ENCODE measurements at places on chromosomes 12 and 14.

GRCh38 chr14:73216030-73216429 is 21.3 kb upstream of the PAPLN start:
- no peak for DNase-seq

DNA sequence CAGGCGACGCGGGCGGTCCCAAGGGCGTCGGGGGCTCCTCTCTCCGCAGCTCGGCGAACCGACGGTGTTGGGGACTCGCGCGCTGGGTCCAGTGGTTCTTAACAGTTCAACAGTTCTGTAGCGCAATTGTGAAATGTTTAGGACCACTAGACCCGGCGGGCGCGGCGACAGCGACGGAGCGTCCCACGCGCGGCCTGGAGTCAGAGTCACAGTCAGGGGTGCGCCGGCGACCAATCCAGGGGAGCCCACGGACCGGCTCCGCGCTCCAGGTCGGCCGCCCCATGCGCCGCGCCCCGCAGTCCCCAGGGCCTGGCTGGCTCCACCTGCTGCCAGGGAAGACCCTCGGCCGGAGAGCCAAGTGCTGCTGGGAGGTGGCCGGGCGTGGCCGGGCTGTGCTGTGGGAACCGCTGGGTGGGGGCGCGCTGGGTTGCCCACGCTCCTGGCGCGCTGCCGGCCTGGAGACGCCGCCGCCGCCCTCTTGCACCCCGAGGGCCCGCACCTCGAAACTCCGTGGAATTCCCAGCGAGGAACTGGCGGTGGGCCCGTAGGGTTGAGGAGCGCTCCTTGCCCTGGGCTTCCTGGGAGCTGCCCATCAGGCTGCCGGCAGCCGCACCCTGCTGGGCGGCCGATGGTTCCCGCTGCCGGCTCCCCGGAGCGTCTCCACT is 20.9 kb upstream of the KIF26A start:
- no peak for DNase-seq

DNA sequence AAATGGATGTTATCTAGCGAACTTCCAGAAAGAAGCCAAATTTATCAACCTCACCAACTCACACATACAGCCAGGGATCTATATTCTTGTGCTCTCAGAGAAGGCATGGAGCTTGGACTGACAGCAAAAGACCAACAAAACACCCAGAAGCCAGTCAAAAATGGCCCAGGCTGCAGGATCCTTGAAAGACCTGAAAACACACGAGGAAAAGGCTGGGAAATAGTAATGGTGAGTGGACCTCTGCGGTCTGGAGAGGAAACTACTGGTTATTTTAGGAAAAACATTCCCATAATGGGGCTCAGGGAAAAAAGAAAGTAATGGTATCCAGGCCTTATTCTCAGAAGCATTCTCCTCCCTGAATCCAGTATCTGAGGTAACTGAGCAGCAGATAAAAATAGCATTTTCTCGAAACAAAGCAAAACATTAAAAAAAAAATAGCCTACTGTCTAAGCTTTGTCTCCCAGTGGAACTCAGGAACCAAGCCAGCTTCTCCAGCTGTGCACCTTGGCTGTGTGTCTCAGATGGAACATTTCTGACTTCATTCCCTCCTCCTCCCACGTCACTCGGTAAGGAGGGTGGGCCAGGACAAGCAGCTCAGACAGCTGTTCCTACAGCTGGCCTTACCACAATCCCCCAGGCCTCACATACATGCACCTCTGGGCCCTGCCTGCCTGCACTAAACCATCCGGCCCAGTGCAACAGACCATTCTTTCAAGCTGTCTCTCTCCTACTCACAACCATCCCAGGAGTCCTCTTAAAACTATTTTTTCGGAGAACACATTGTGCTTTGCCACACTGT is 249.9 kb downstream of the DAD1 start:
- DNase-seq, result no peak

GRCh38 chr14:54010981-54011380 is 54.4 kb upstream of the BMP4 start:
- DNase-seq, result no peak

- no peak for DNase-seq
These were observed 2.5 kb upstream of the LRIG3 start for GRCh38 chr12:58922849-58923248.

DNA sequence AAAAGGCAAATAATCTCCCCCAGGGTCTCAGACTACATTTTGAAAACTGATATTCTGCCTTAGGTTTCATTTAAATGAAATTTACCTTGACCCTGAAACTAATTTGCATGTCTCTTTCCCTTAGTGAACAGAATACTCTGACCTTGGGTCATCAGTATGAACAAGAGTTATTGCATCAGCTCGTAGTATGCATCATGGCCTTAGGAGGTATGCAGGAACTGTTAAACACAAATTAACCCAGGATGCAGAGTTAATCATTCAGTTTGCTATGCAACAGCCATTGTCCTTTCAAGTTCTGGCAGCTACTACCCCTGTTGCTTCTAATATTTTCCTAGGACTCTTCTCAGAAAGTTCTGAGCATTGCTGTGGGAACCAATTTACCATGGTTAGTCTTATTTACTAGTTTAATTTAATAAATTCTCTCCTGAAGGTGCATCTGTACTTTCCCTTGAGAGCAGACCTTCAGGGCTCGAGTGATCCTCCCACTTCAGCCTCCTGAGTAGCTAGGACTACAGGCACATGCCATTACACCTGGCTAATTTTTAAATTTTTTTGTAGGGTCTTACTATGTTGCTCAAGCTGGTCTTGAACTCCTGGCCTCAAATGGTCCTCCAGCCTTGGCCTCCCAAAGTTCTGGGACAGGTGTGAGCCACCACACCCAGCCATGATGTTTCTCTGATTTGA is 126.7 kb downstream of the TTC6 start:
- no peak for DNase-seq

DNA sequence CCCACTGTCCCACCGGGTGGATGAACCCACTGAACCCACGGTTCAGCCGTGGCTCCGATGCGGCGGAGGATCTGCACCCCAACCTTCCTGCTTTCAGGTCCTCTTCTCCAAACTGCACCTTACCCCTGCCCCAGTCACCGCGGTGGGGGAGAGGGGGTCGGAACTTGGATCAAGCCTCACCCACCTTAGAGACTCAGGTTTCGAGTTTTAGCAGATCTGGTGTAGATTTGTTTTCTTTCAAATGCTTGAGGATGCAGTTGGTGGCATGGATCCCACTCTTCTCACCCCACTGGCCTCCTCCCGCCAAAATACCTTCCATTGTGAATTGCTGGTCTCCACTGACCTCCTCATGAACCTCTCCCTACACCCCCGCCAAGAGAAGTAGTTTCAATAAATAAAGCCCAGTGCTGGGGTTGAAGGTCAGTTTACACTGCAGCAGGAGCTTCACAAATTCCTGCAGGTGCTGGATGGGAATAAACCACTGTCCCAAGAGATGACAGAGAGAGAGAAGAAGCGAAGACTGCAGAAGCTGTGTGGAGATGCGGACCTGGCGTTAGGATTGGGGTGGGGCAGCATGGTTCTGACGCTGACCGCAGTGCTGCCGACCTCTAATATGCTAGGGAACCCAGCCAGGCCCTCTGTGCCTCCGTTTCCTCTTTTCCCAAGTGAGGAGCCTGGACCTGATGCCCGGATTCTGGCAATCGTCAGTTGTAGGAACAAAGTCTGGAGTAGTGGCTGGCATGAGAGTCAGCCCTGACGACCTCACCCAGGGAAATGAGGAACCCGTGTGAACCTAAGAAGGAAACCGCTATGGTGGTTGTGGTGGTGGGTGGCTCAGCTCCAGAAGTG is 7.4 kb downstream of the TTC6 start:
- no peak for DNase-seq

DNA sequence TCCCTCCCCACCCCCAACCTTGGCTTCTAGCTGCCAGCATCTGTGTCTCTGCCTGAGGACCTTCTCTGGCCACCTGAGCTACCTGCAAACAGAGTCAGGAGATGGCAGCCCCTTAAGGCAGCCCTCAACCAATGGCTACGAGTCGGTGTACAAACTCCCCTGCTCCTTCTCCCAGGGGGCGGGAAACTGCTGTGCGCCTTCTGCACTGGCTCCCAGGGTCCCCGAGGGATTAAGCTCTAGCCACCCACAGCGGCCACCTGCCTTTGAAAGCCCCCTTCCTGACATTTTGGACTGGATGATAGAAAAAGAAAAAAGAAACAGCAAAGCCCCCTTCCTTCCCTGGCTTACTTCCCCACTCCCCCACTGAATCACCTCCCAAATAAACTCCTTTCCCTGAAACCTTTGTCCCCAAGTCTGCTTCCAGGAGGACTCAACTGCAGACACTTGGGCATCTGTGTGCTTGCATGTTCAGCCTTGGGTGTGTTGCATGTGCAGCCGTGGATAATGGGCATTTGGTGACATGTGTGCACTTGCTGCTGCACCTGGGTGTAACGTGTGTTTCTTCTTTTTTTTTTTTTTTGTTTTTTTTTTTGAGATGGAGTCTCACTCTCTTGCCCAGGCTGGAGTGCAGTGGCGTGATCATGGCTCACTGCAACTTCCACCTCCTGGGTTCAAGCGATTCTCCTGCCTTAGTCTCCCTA is 6.0 kb downstream of the SDS start:
- no peak for DNase-seq

DNA sequence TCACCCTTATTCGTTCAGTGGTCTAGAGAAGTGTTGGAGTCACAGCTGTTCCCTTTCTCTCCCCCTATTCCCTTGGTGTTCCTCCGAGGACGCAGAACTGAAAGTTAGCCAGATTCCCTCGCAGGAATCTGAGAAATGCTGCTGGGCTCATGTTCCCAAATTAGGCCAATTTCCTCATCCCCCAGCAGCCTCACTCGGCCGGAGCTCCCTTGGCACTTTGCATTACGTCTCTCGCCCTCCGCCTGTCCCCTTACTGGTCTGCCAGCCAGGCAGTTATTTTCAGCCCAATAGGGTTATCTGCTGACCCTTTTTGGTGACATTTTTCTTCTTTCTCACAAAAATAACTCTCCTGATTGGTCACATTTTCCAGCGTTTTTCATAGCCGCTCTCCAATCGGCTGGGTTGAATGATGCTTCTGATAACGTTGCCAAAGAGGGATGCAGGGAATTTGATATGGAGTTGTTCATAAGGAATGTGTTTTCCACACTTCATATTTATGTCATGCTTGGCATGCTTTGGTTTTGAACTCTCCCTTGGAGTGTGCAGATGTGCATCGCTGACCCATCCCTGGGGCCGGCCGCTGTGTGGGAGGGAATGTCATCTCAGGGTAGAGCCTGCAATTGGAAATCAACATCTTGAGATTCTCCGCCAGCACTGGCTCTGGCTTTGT is 9.9 kb downstream of the IFT43 start:
- no peak for DNase-seq

DNA sequence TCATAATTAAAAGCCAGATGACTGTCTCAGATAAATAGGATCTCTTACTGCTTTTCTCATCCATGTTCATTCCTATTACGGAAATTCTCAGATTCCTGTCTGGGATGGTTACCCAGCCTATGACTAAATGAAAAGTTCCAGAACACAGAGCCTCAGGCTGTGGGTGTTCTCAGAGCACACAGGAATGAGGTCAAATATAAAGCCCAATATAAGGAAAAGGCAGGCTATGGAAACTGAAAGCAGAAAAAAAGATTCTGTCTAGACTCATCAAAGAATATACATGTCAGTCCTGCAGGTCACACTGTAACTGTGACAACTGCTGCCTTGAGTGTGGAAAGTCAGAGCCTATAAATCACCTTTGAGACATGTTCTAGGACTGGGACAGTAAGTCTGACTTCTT is 64.3 kb downstream of the DCAF5 start:
- no peak for DNase-seq

DNA sequence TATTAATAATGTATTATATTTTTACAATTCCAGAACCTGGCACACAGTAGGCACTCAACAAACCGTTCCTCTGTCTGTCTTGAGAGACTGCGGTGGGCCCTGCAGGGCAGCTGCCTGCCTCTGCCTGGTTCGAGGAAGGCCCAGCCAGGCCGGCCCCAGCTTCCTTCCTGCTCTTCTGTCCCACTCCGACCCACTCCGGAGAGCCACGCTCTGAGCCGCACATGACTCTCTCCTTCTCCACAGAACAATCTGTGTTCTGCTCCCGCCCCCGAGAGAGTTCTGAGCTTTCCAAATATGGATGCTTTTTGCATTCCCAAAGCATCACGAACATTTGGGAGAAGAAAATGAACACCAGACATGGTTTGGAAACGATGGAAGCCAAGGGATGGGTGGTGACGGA is 57.3 kb downstream of the TTC7B start:
- no peak for DNase-seq

Data from stimulated activated CD4-positive, alpha-beta T cell treated with anti-CD3 and anti-CD28 coated beads, TNF-alpha, amount 100 ng/mL, for 1 hour (primary cell).